ENCODE measurements at places on chromosomes 1 and 21.
A peak's percentile ranks its signal among the peaks of the same experiment; 100 is the strongest.

DNA sequence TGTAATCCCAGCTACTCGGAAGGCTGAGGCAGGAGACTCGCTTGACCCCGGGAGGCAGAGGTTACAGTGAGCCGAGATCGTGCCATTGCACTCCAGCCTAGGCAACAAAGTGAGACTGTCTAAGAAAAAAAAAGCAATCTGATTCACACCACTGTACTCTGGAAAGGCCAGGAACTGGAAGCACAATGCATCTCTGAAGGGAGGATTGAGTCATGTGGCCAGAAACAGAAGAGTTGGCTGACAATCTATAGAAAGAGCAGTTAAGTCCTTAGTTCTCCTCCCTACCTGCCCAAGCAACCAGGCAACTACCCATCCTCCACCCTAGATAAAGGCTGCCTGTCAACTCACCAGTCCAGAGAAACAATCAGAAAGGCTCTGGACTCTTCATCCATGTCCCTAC, 45.9 kb downstream of the PIK3R3 start:
- DNase-seq: no peak

DNA sequence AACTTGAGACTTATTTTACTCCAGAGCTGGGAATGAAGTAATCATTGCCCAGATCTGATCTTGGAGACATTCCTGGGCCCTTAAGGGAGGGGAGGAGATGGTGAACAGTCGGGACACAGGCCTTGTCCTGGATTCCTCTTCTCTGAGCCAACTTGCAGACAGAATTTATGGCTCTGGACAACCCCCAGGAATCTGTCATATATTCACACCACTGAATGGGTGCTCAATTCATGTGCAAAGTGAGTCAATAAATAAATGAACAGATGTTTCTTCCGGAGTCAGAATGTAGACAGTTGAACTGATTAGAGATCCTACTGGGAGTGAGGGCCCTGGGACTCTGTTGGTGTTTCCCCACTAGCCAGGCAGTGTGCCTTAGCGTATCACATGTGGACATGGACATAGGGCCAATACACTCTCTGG, 2.6 kb downstream of the TUFT1 start:
- DNase-seq: peak; percentile 65

DNA sequence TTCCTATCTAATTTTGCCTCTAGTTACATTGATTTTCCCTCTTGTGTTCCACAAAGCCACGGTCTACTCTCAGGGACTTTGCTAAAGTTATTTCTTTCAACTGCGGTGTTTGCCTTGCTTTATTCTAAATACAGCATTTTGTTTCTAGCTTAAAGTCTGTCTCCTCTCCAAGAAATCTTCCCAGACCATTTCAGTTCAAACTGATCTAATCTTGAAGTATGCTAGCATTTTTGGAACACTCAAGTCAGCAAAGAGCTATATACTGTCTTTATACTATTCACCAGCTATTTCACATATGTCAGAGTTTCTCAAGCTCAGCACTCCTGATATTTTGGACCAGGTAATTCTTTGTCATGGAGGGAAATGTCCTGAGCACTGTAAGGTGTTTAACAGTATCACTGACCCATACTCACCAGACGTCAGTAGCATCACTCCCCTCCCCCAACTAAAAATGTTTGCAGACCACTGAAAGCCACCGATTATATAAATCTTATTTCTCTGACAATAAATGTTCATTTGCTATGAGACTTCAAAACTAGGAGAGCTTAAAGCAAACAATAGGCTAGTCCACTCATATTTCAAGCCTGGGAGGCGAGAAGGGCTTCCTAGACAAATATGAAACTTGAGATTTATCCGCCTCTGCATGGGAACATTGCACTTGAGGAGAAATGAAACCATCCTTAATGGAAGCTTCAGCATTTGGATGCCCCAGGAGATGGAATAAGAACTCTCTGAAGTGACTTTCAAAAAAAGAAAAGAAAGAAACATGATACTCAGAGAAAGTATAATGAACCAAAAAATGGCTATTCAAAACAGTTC, 81.1 kb downstream of the KIAA0319L start:
- peak; percentile 13 for DNase-seq

DNA sequence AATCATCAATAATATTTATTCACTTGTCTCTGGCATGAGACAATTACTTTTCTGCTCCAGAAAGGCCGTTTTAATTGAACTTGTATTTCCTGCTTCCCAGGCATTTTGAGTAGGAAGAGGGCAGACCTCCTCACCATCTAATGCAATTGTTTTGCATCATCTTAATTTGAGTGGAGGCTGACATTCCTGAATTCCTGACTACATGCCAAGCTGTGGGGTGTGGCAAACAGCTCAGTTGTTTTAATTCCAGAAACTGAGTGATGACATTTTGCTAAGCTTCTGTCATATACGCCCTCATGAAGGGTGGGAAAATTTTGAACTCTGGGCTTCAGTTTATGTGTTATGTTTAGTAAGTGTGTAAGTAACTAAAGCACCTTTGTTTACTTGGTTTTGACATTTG, 125.4 kb upstream of the USP25 start:
- DNase-seq: no peak

DNA sequence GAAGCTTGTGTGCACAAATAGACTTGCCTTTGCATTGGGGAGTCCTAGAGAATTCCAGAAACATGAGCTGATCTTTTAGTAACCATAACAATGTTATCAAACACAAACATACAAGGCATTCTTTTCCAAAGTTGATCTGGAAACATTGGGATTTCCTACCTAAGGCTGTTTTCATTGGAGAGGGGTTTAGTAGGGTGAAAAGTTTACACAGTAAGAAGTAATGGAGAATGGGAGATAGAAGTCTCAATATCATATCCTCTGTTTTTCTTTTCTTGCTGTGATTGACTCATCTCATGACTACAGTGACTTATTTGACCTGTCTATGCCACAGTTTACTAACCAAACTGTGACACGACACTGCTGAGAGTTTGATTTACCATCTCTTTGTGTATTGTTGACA, 65.6 kb upstream of the PLA2G4A start:
- peak; percentile 54 for DNase-seq

- DNase-seq: no peak
Measured at GRCh38 chr1:208552928-208553327, 308.7 kb upstream of the PLXNA2 start.

DNA sequence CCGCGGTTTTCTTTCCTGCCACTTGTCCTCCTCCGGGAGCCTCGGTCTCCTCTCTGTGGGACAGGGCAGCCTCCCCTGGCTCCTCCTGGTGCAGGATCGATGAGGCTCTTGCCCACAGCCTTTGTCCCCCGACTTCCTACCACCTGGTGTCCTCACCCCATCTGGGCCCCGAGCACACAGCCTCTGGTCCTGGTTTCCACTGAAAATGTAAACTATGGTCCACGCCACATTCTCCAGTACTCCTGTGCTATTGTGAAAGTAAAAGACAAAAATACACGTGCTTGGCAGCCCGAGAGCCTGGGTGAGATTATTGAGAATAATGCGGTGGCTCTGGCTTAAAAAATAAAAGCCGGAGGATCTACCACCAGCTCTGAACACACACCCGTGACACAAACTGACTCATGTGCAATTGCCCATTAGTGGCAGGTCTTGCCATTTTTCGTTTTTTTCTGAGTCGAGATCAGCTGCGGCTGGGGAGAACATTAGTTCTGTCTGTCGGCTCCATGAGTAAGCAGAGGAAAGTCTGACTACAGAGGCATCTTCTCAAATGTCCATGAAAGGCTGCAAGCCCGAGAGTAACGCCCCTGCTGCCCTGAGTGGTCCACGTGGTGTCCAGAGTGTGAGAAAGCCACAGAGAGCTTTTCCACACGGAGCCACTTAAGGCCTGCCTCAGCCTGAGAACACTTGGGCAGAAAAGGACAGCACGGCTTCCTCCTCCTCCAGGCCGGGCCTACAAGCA, 5.7 kb upstream of the COL6A2 start:
- DNase-seq: peak; percentile 100

DNA sequence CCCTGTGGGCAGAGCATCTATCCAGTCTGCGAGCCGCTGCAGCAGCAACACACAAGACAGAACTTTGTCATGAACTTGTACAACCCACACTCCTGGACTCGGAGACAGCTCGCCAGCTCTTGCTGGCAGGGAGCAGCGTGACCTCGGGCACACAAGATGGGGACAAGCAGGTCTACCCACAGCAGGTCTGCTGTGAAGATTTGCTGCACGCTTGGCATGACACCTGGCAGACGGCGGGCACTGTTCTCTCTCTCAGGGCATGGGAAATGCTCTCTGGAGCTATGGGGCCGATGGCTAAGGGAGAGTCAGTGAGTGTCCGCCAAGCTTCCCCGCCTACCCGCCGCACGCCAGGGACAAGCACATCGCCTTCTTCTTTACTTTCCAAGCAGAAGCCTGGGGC, 90.0 kb downstream of the STUM start:
- no peak for DNase-seq

DNA sequence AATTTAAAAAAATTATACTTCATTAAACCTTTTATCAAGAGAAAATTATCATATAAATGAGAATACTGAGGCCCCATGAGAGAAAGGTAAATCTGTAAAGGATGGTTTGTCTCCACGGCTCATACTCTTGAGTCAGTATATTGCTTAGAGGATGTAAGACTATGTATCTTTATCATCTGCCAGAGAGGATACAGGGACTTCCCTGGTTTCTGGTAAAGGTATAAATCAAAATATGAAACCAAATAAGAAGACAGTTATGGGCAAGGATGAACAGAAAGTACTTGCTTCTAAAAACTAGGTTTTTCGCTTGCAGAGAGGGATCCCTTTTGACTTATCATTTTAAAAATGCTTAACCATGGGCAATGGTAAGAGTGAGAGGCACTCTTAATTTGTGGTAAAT, 112.4 kb downstream of the POU2F1 start:
- DNase-seq: no peak

DNA sequence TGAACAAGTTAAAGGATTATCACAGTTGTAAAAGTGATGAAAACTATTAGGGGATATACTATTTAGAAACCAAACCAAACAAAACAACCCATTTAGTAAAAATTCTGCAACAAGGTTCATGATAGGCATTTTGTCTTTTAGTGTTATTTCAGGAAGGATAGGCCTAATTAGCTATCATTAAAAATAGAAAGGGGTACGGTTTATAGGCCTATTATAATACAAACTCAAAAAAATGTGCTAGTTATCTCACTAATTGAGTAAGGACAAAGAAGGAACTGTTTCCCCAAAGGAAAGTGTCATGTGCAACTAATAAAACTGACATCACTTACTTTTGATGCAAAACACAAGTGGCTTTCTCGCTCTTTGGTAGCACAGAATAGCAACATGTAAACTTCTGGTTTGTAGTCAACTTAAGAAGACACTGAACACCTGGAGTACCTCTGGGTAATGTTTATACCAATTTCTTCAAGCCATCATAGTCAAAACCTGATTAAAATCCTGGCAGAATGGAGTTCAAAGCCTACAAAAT, 28.5 kb downstream of the SLC16A1 start:
- no peak for DNase-seq

- DNase-seq: peak; percentile 91
Measured at GRCh38 chr1:246769306-246769705, 45.1 kb downstream of the SCCPDH start.

DNA sequence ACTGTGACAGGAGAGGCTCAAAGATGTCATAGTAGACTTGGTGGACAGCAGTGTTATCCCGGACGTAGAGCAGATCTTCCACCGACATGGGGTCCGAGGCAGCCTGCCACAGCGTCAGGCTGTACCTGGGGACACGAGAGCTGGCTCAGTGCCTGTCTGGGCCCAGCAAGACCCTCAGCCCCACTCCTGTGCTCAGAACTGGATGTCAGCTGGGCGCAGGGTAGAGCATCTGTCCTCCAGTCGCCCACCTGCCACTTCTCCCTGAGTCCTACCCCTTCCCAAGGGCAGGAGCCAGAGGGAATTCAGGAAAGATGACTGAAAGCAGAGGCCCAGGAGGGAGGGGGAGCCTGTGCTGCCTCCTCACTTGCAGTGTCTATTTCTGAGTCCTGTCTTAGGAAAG, 11.7 kb downstream of the FAM151A start:
- DNase-seq: no peak

DNA sequence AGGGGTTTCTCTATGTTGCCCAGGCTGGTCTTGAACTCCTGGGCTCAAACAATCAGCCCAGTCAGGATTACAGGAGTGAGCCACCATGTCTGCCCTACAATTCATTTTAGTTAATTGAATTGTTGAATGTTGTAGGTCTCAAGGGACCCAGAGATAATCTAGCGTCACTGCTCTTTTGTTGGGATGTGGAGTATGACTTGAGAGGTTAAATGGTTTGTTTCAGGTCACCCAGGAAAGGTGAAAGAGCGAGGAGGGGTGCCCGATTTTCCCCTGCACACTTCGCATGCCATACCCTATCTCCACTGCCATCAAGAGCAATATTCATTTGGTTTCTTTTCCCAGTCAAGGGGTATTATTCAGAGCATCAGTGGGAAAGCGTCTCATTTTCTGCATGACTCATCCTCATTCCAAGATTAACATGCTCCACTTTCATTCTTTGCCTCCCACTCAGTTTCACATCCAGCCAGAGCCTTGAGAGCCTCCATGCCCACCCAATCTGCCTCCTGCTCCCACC, 13.1 kb upstream of the SLC30A1 start:
- DNase-seq: peak; percentile 82

GRCh38 chr1:22749503-22749902, 38.9 kb downstream of the EPHB2 start:
- DNase-seq: no peak

DNA sequence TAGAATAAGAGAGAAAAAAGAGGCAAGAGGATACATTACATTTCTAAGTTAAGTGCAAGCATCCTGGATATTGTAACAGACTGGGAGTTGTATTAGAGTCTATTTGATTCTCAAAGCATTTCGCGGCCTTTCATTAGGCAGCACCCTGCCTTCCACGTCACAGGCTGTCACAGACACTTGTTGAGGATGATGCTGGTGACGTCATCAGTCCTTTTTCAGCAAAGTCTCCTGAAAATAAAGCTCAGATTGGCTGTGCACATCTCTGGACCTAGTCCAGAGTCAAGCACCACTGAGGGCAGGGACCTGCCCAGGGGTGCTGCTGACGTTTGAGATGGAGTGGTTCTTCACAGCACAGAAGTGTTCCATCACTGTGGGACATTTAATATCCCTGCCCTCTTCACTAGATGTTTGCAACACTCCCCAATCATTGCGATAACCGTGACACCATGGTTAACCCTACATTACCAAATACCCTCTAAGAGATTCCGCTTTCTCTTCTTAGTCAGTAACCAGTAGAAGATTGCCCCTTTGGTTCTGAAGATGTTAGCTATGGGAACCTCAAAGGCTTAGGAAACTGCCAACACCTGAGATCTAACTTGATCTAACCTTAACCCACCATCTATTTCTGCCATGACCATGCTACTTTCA, 72.7 kb upstream of the F3 start:
- DNase-seq: no peak

GRCh38 chr1:54200519-54200997, 591 bp downstream of the MRPL37 start:
- no peak for DNase-seq

GRCh38 chr21:25898671-25899070, 163.9 kb downstream of the GABPA start:
- no peak for DNase-seq

All from stromal cell of bone marrow (primary cell).